ENCODE measurements at places on chromosomes 7 and 10.
A peak's percentile ranks its signal among the peaks of the same experiment; 100 is the strongest.

DNA sequence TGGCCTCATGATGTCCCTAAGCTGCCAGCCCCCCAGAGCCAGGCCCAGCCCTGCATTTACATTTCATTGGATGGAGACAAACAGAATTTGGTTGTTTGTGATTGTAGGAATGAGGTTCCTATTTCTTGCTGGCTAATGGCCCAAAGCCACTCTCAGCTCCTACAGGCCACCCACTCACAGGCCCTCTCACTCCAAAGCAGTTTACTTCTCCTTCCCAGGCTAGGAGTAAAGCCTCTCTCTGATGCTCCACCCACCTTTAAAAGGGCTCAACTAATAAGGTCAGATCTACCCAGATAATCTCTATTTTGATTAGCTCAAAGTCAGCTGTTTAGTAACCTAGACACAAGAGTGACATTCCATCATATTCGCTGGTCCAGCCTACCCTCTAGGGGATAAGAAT, 11.2 kb upstream of the CUZD1 start:
- DNase-seq: no peak

DNA sequence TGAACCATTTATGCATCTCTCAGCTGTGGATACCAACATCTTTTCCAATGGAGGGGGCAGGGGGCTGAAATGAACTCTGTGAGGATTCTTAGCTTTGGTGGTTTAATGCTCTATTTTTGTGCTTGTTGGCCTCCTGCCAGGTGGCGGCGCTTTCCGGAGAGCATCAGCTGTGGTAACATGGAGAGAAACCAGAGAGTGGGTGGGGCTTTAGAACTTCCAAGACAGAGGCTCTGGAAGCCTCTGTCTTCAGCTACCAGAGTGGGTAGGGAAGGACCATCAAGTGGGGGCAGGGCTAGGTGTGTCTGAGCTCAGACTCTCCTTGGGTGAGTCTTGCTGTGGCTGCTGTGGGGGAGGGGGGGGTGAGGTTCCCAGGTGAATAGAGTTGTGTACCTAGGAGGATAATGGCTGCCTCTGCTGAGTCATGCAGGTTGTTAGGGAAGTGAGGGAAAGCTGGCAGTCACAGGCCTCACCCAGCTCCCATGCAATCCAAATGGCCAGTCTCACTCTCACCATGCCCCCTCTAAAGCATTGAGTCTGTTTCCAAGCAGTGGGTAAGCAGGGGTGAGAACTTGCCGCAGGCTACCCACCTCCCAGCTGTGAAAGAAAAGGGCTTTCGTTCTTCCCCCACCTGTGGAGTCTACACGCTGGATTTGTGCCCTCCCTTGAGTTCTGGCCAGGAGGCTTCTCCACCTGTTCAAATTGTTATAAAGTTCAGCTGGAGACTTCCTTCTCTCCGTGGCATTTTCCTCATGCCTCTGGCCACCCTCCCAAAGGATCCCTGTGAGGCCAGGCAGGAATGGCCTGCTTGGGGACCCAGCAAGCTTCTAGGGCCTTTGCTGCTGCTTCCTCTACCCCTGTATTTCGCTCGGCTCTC, 527.0 kb downstream of the NEBL start:
- DNase-seq: no peak

GRCh38 chr10:101903827-101904550, 60.4 kb upstream of the KCNIP2 start:
- DNase-seq: peak; percentile 55

GRCh38 chr10:34237898-34238455, 577.1 kb downstream of the PARD3 start:
- DNase-seq: no peak

GRCh38 chr10:132438091-132439024, 41.4 kb downstream of the PWWP2B start:
- DNase-seq: no peak

- DNase-seq: no peak
These were observed 107.3 kb downstream of the SMURF1 start for GRCh38 chr7:99036546-99037111.

- DNase-seq: no peak
These were observed 97.5 kb upstream of the CCDC6 start for GRCh38 chr10:60003651-60004523.

GRCh38 chr10:117002206-117002605, 2.8 kb downstream of the SHTN1 start:
- DNase-seq: no peak

DNA sequence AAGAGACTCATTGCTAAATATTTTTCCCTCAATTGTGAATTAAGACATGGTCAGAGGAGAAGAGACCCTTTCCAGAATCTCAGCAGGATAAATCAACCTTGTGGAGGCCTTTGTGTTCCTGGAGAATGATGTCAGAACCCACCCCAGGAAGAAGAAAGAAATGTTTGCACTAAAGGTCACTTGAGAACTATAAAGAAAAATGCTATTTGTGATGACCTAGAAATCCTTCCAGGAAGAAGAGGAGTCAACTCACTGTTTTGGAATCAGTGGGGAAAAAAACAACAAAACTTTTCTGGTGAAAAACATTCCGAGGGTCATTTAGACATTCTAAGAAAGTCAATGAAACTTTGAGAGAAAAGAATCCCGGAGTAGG, 129.1 kb upstream of the ANKRD1 start:
- DNase-seq: no peak

DNA sequence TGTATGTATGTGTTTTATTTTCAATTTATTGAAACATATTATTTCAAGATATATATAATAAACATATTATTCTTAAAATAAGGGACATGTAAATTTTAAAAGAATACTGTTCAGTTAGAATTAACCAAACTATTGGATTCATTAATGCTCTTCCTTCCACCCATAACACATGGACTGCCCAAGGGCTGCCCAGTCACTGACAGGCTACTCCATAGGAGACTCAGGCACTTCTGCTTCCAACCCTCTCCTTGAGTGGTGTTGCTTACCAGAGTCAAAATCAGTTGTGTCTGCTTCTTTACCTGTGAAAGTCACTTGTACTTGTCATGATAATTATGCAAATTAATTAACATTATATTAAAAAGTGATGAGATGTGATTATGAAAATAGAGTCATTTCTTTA, 9.8 kb upstream of the GPR37 start:
- DNase-seq: no peak

GRCh38 chr10:24385776-24386175, 176.8 kb downstream of the KIAA1217 start:
- DNase-seq: peak; percentile 67

DNA sequence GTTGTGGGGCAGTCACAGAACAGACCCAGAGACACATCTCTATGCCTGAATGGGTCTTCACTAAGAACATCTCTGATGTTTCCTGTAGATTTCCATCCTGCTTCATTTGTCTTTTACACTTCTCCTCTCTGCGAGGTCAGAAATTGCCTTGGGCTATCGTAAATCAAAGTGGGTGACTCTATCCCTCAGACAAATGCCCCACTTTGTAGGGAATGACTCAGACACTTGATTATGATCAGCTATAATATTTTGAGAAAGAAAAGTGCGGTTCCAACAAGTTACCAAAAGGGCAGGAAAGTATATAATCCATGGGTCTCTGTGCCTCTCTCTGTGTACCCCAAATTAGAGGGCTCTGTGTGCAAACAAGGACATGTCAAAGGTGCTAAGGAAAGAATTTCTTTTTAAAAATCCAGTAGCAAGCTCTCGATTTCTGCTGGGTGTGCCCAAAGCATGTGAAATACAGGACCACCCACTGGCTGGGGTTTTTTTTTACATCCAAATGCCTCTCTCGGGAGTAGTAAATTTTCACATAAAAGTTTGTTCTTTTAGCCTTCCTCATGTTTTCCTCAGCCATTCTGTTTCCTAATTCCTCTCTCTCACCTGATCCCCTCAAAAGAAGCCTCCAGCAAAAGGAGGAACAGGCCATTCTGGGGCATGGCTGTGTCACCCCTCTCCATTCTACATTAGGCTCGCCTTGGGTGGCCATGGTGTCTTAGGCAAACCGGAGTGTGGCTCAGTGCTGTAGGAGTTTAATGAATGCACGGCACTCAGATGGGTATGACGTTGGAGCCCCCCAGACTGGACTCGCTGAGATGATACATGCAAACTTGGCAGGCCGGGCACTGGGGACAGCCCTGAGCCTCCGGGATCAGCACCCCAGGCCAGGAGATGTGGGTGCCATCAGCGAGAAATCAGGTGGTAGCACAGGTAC, 6.3 kb upstream of the OPN4 start:
- DNase-seq: no peak

- no peak for DNase-seq
These were observed 16.0 kb downstream of the SFTPD start for GRCh38 chr10:79932841-79933379.

- DNase-seq: no peak
These were observed at the start of gene PLXNA4 for GRCh38 chr7:132575982-132576720. TSS of gene PLXNA4 (minus strand) at chr7:132576470. CDS start at chr7:132508693, 67,777 bp downstream.

DNA sequence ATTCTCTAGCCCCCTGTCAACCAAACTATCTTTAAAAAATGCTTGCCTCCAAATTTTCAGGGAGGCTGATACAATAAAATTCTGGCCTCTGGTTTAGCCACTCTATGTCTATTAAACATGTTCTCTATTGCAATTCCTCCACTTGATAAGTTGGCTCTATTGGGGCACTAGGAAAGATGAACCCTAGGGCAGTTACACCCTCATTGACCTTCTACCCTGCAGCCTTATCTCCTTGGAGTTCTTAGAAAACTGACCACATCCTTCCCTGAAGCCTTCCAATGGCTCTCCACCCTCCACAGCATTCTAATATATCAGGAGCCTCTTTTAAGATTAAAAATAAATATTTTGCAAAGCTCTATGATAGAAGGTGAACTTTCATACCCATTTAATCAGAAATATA, 30.6 kb downstream of the SVOPL start:
- no peak for DNase-seq

GRCh38 chr7:4871930-4872675, 10.3 kb upstream of the PAPOLB start:
- DNase-seq: no peak

DNA sequence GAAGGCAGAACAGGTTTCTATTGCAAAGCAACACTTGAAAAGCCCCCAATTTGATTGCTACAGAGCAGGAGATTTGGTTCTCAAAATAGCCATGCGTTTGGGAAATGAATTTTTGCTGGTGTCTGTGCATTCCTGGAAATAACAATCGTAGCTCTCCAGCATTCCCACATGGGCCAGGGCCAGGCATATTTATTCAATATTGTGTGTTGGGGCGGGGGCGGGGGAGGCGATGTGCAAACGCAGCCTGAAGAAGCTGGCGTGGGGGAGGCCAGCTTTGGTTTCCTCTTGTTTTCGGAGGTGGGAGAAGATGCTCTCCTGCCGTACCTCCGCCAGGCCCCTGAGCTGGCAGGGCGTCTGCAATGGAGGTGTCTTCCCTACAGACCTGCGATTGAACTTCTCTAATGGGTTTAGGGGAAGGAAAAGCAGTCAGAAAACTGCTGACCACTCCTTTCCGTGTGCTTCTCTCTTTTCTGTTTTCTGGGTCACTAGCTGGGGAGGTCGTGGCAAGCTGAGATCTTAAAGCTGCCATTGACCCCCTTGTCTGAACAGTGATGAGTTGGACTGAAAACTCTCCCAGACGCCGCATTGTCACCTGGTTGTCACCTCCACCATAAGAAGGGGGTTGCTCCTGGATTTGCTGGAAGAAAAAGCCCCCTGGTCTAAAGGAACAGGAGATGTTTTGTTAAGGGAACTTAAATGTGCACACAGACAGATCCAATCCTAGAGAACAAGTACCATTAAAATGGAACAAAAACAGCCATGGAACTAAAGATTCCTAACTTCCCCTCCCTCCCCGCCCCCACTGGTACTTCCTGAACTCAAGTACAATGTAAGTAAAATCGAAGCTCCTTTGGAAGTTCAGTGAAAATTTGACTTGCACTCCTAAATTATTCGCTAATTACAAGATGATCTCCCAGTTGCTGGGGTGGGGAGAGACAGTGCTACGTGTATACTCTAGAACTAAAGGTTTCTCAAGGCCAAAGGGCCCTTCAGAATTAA, 56.4 kb upstream of the HABP2 start:
- no peak for DNase-seq

DNA sequence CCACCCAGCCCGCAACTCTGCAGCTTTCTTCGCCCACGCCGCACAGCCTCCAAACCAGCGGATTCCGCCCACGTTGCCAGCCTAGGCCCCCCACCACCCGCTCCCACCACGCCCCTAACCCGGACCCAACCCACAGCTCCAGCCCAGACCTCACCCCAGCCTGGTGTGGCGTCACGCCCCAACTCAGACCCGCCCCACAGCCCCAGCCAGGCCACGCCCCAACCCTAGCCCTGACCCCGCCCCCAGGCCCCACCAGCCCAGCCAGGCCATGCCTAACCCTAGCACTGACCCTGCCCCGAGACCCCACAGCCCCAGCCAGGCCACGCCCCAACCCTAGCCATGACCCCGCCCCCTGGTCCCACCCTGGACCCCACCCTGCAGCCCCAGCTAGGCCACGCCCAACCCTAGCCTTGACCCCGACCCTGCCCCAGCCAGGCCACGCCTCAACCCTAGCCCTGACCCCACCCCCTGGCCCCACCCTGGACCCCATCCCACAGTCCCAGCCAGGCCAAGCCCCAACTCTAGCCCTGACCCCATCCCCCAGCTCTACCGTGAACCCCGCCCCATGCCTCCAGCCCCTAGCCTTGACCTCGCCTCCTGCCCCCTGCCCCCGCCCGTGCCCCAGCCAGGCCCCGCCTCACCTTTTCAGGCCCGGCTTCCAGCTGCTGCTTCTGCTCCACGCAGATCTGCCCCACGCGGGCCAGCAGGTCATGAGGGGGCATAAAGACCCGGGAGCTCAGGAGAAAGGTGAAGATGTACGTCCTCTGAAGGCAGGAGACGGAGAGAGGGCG, 64.0 kb downstream of the RASGEF1A start:
- DNase-seq: no peak

- DNase-seq: peak; percentile 8
These were observed 89.7 kb upstream of the CDK6 start for GRCh38 chr7:92925876-92926696.

- DNase-seq: peak; percentile 97
These were observed 4.6 kb upstream of the SERPINE1 start for GRCh38 chr7:101121991-101122932.

- DNase-seq: no peak
These were observed 170.4 kb downstream of the WNT2 start for GRCh38 chr7:117152213-117153007.

DNA sequence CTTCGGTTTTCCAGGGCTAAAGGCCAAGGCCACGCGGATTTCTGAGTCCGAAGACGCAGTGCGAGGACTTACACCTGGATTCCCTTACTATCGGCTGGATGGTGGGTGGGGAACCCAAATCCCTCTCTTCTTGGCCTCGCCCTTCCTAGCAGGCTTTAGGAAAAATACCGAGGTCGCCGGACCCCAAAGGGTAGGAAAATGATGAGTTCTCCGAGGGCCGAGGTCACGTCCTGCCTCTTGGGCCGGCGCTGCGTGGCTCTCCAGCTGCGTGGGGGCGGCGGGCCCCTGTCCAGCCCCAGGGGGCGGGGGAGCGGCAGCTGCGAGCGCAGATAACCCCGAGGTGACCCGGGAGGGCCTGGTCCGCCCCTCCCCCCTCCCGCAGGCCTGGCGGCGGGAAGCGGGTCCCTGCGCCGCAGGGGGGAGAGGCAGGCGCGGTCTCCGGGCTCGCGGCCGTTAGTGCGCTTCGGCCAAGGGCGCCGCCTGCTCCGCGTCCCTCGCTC, 805 bp upstream of the HMX3 start:
- no peak for DNase-seq

Measured in skeletal muscle cell (primary cell).